ENCODE measurements at places on chromosomes 4 and X. TPM values are rescaled to one million over a fixed set of nuclear protein-coding genes. Genes with fewer than 3 reads are reported as not detected.

ADRA2C gene
- 0.79 TPM for total RNA-seq

HSFX2 gene
- not detected for total RNA-seq

MAP3K15 gene
- 0.49 TPM for total RNA-seq

ZNF275 gene
- 8.0 TPM for total RNA-seq

SOX3 gene
- total RNA-seq = not detected

CC2D2A gene
- 13.2 TPM for total RNA-seq

GNRHR gene
- total RNA-seq = not detected

PDGFRA gene
- 138 TPM for total RNA-seq

MAGED4 gene
- total RNA-seq = 18.0 TPM

PHOX2B gene
- total RNA-seq = not detected

CXCL5 gene
- total RNA-seq = 0.20 TPM
